ENCODE measurements at places on chromosomes 12 and 14. TPM values are rescaled to one million over a fixed set of nuclear protein-coding genes. Genes with fewer than 3 reads are reported as not detected.

Gene KLRB1
- not detected for total RNA-seq

DNA sequence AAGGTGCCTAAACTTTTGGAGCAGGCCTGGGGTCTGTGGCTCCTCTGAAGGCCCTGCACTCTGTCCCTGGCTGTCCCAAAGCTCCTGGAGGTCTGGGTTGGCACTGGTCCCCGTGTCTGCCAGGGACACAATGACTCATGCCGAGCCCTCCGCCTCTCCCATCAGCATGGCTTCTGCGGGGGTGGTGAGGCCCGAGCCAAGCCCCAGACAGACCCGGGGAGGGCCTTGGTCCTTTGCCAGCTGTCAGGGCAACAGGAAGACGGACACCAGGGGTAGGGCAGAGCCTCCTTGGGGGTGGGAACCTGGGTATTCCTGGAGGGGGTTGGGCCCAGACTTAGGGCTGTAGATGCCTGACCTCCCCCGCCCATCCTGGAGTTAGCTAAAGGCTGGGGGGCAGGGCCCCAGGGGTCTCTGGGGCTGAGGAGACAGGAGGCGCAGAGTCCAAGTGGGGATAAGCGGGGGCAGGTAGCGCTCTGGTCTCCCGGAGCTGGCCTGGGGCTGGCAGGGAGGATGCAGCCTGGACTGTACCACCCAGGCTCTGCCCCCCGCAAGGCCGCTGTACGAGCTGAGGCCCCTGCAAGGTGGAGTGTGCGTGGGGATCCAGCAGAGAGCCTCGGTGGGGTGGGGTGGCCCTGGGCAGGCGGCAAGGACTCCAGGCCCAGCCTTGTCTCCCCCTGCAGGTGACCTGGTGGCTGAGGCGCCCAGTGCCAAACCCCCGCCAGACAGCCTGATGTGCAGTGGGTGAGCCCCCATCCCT is 16.4 kb upstream of the PUS1 start:
- H3K36me3 ChIP-seq = peaks cover 89% of the 10 kb centered on the region
- H3K4me1 ChIP-seq = peaks cover 6% of the 10 kb centered on the region
- H3K4me3 ChIP-seq = no peak overlapping the region
- DNase-seq = peak; percentile 76
- no peaks in the 10 kb centered on the region for H3K27me3 ChIP-seq
- peak overlapping the region; percentile 17 for H3K27ac ChIP-seq

DNA sequence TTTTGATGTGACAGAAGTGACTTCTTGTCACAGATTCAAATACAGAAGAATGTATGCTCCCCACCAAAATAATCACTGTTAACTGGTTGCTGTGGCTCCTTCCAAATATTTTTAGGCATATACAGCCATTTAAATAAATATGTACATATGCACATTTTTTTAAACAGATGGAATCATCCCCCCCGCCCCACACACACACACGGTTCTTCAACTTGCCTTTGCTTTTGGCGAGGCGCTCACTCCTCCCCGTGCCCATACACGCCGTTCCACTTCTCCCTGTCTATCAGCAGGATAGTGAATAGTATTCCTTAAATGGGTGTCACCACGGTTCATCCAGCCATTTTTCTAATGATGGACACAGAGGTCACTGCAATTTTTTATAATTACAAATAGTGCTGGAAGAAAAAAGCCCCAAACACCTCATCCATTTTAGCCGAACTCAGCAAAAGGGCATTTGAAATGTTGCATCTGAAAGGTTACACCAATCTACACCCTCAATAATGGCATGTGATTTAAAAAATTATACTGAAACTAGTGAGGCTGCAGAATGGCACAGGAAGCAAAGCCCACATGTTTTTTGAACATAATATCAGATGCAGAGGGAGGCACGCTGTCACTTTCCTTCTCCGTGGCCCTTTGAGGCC is 39.2 kb upstream of the MEG3 start:
- H3K4me3 ChIP-seq = no peak overlapping the region
- peaks cover 8% of the 10 kb centered on the region for H3K27me3 ChIP-seq
- H3K4me1 ChIP-seq = no peaks in the 10 kb centered on the region
- DNase-seq = no peak
- no peaks in the 10 kb centered on the region for H3K36me3 ChIP-seq

DNA sequence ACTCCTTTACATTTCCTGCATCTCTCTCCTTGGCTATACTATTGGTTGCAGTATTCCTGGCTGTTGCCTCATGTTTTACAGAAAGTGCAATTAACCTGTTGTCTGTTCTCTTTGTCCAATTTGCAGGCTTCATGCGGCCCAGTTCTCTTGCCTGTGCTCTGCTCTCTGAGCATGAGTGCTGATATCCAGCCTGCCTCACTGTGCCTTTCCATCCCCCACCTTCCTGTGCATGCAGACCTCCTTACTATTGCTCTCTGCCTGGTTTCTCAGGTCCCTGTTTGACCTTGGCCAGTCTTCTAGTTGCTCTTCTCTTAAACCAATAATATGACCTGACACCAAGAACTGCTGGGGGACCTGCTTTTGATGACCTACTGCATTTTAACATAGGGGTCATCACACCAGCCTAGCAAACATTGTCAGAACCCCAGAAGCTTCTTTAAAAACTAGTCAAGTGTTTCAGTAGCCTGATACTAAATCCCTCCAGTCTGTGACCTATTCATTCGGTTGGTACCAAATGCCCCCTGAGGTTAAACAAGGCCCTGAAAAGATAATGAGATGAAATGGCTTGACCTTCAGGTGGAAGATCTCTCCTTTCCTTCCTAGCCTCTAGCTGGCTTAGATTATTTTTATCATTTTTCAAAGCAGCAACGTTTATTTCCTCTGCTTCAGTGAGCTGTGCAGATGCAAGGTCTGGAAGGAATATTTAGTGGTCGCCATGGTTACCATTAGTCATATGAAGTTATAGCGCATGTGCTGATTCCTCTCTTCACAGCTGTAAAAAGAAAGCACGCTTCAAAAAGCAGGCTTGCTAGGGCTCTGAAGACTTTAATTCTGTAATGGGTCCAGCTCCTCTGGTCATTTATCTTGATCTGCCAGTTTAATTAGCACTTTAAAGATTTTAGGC is 216.5 kb downstream of the PHLDA1 start:
- H3K4me1 ChIP-seq = no peaks in the 10 kb centered on the region
- DNase-seq = no peak
- H3K27me3 ChIP-seq = no peaks in the 10 kb centered on the region
- H3K36me3 ChIP-seq = no peaks in the 10 kb centered on the region

DNA sequence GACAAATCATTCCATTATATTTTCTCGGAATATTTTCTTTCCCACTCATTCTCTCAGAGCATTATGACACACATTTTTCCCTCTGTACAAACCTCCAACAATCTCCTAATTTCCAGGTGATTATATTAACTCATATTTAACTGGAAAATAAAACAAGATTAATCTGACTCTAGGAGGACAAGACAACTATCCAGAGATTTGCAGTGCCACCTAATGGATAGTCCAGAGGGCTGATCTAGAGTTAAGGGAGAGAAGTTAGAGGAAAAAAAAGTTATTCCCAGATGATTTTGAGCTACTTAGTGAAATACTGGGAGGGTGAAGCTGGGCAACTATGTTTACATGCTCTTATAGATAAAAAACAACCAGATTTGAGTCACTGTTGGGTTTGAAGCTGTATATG is 161.7 kb downstream of the ALX1 start:
- no peak for DNase-seq
- no peaks in the 10 kb centered on the region for H3K4me1 ChIP-seq
- H3K4me3 ChIP-seq = no peak overlapping the region
- no peaks in the 10 kb centered on the region for H3K27me3 ChIP-seq

DNA sequence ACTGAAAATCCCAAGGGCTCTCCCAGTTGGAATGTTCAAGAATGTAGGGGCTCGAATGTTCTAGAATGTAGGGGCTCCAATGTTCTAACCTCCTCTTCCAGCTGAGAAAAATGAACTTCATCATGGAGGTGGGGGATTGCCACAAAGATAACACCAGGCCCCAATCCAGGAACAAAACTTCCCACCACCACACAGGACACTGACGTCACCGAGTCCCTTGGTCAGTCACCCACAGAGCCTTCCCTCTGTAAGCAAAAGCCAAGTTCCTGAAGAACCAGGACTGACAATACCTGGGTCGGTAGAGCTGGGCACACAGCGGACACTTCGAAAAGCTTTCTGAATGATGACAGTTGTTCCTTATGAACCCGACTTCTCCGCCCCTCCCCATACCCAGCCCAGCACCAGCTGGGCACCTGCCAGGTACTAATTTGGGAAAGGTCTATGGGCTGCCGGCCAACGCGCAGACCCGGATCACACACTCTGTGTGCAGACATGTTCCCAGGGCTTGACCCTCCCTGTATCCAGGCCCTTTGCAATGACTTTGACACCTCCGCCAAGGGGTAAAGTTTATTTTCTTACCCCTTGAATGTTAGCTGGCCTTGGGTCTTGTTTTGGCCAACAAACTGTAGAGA is 18.9 kb downstream of the ITPK1 start:
- no peak overlapping the region for H3K4me3 ChIP-seq
- H3K27ac ChIP-seq = no peak overlapping the region
- DNase-seq = no peak
- H3K27me3 ChIP-seq = no peaks in the 10 kb centered on the region

Data from gastrocnemius medialis (tissue), 4 donors.